ENCODE measurements at places on chromosomes 12 and 14.

DNA sequence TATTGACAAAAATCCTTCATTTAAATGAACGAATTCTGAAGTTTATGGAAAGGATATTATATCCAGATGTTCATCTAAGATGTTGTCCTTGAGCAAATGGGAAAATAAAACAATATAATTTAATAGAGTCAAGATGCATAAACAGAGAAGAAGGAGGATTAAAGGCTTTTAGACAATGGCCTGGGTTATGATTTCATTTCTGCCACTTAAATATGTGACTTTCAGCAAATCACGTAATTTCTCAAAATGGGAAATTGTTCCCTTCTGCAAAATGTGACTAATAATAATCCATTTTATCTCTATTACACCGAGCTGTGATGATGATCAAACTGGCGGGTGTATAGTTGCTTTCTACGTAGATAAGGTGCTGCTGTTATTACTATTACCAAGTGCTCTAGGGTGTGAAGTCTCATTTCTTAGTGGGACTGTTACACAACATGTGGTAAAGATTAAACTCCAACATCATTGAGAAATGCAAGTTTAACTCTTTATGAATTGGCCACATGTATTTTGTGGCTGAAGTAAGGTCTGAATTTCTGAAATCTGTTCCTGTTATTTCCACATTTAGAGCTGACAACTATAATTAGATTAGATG is 157.0 kb downstream of the MYRFL start:
- DNase-seq, result no peak

DNA sequence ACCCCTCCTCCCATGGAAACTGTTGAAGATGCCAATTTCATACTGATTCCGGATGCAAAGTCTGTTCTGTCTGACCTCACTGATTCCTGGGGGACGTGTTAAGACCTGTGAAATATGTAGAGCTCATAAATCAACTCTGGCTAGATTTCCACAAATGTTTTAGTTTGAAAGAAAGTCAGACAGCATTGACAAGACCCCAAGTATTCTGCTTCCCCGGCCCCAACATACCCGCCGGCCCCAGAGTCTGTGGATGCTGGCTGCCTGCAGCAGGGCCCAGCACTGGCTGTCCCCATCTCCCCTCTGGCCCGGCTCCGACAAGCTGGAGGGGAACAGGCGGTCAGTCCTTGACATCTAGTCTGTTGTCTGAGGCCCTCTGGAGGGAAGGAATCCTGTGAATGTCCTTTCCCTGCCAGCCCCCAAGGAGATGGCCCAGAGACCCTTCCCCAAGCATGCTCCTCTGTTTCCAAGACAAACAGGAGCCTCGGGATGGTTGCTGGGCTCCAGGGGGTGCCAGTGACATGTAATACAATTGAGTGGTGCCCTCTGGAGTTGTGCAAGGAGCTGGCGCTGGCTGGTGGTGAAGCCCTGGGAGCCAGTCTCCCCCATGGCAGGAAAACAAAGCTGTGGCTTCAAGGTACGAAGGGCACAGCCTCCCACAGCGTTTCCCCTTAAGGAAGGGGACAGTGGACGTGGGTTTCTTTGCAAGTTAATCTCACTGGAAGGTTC is 22.3 kb downstream of the FBLN5 start:
- DNase-seq, result no peak

DNA sequence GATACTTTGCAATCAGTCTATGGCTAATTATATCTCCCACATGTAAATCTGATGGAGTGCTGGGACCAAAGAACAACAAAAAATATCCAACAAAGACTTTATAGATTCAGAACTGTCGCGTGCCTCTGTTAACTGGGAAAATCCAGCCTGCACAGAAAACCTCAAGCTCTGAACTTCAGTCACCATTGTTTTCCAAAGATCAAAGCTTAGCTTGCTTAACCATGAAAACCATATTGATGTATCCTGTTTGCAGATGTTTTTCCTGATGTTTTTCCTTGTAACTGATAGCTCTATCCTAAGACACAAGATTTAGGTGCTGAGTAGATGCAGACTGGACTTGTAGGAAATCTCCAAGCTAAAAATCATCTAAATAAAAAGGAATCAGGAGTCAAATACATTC is 163.7 kb downstream of the GXYLT1 start:
- DNase-seq, result no peak

DNA sequence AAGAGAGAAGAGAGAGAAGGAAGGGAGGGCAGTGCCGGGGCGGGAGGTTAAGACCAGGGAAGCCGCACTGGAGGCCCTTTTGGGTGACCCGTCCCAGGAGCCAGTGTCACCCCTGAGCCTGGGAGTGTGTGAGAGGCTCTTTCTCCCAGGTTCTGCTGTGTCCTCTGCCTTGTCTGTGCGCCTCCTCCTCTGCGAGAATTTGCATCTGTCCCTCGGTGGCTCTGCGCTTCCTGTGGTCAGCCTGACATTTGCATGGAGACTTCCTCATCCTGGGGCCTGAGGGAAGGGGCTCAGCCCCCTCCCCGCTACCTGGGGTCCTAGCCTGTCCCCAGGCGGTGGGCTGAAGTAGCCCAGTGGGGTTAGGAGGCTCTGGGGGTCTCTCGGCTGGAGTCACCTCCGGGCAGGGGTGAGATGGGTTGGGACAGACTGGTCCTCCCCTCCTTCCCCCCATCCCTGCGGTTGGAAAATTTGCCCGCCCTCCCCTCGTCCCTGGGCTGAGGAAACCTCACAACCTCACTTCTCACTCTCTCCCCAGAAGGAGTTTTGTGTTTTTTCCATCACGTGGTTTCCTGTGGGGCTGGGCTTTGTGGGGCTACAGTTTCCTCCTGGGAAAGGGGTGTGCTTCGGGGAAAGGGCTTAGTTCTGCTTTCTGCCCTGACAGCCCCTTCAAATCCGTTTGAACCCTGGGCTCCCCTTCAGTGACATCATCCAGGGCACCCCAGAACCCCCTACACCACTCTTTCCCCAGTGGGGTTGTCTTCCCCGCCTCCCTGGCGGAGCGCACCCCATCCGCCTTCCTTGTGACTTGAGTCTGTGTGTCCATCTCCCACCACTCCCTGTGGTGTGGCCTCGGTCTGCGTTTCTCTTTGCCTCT is 2.5 kb downstream of the PTPN6 start:
- DNase-seq, result no peak

DNA sequence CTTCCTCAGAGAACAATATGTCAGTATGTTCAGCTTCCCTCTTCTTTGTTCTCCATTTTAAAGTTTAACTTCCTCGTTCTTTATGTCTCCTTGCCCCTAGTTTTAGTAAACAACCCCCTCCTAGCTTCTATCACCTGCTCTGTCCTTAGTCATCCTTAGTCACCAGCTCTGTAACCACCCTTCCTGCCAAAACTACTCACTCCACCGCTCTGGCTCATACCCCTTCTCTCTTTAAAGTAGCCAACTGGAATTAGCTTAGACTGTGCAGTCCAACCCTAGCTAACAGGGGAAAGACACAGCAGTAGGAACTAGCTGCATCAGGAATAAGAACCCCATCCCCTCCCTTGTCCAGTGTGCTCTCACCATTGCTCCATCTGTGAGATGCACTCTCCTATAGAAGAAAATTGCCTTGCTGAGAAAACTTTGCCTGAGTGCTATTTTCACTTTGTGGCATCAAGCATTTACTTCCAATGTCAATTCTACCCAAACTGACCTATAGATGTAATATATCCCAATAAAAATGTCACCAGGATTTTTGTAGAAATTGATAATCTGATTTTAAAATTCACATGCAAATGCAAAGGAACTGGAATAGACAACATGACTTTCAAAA is 603.2 kb downstream of the C12orf50 start:
- no peak for DNase-seq

DNA sequence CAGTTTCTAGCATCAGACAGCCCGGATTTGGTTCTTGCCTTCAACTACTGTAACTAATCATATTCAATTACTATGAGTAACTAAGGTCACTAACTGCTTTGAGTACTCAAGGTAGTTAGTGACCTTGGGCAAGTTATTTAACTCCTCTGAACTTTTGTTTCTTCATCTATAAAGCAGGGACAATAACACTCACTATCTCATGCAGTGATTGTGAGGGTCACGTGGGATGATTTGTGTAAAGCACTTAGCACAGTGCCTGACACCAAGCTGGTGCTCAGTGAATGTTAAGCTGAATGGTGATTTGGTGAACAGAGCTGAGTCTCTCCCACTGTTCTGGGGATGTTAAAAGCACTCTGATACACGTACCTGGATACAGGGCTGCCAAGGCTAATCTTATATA is 171.3 kb upstream of the PLXNC1 start:
- DNase-seq, result no peak

DNA sequence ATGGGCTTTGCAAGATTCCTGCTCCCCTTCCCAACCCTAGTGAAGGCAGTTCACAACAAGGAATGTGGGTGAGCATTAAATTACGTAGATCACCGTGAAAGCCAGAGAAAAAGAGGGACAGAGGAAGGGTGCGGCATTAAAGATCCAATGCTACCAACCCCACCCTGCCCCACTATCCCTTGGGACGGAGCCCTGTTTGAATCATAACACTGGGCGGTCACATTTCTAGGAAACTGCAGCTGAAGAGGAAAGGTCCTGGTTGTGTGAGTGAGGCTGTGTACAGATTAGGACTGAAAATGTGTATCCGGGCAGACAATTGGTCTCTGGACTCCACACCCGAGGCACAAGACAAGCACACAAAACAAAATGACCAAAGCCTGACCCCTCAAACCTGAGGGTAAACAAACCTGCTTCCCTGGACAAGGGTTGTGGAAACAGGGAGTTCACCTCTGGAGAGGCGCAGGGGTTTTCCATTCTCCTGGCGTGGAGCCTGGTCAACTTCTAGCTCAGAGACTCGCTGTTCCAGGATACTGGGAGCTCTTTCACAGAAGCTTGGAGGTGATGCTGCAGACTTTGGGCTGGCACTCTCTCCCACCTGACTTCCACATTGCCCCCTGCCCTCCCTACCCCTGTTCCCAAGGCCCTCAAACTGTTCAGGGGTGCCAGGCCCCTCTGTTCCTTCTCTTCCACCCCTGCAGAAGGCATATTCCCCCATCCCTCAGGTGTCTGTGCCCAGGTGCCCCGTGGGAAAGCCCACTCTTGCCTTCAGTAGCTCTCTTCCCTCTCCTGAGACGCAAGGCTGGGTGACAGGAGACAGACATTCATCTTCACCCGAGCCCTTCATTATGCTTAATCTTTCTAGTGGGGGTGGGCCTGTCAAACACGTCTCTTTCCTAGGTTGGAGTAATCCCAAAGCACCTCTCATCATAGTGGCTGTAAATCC is 16.5 kb downstream of the NINJ2 start:
- DNase-seq, result no peak

DNA sequence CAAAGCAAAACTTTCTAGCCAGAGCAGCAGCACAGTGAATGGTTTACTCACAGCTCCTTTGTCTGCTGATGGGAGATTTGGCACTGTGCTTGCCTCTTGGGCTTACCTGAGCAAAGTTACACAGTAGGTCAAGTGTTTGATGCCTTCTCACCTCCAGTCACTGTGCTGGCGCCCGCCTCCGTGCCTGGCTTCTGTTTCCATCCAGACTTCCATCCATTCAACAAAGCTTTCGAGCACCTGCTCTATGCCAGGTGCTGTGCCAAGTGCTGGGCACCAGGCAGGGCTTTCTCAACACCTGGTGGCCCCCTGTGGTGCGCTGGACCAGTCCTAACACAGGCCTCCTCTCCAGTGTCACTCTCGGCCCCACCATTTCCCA is 199.2 kb upstream of the EEA1 start:
- no peak for DNase-seq

- no peak for DNase-seq
These were observed 9.8 kb downstream of the CCER1 start for GRCh38 chr12:90945070-90945649.

- no peak for DNase-seq
These were observed 111.2 kb downstream of the KICS2 start for GRCh38 chr12:64110864-64111263.

DNA sequence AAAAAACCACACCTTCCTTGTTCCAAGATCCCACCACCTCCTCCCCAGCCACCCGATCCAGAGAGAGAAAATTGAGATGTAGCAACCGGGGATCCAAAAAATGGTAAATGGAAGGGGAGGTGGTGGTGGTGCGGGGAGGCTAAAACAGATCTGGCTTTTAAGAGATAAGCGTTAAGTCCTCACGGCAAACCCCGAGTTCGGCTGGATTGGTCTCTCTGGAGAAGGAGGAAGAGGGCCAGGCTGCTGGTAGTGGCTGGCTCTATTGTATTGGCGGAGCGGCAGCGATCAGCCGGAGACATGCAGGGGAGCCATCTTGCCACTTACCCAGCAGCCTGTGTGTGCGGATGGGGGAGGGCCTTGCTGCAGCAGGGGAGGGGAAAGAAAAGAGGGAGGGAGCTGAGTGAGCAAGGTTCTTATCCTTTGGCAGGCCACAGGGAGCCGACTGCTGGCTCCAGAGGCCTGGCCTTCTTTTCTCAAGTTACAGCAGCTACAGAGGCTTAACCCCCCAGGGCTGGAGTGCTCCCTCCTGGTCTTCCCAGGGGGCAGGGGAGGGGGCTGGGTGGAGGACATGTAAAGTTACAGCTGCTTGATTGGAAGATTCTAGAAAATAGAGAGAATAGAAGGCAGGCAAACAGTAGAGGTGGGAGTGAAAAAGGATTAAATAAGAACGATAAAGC is 14.1 kb upstream of the CDH24 start:
- peak; percentile 72 for DNase-seq

DNA sequence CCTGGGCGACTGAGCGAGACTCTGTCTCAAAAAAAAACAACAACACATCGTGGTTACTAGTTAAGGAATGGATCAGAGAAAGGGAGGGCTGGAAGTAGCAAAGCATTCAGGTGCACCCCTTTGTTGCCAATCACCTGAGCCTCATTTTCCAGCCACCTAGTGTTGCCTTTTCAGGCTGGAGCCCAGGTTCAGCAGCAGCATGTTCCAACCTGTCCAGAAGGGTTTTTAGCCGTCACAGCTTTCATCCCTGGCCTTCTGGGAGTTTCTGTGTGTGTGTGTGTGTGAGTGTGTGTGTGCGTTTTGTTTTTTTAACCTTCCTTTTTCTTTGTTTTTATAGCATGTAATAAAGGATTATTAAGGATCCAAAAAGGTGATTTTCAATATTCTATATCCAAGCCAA is 121.1 kb upstream of the ATF1 start:
- DNase-seq, result no peak

DNA sequence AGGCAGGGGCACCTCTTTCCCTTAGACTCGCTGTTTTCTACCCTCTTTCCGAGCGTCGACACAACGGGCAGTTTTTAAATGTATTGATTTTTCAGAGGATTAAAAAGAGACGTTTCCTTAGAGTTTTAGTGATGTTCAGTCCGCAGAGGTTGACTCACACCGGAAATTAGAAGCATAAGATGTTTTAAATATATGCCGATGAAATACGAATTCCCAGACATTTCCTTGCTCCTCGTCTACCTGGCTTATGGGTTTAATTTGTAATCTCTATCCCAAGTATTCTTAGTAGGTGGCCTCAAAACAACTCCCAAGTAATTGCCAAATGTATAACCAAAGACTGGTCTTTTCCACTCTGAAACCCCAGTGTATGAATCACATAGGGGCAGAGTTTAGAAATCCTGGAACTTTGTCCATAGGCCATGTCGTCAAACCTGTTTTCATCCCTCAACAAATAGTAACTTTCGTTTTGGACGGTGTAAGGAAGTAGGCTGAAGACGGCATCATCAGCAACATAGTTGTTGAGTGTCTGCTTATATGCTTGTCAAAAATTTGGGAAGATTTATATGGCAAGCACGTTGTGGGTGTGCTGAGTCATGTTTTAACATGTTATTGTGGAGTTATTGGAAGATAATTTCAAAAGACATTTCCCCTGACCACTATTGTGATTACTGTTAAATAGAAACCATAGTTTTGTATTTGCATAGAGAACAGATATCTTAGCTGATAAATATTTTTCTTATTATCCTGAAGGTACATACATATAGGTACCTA is 824 bp downstream of the TBK1 start:
- peak; percentile 67 for DNase-seq

All from GM04503 (cell line).